Activated CD8-positive, alpha-beta memory T cell treated with anti-CD3 and anti-CD28 coated beads, Interleukin-2, amount 50 U/mL, for 48 hours (primary cell): ENCODE measurements at places on chromosomes 3 and 15.

DNA sequence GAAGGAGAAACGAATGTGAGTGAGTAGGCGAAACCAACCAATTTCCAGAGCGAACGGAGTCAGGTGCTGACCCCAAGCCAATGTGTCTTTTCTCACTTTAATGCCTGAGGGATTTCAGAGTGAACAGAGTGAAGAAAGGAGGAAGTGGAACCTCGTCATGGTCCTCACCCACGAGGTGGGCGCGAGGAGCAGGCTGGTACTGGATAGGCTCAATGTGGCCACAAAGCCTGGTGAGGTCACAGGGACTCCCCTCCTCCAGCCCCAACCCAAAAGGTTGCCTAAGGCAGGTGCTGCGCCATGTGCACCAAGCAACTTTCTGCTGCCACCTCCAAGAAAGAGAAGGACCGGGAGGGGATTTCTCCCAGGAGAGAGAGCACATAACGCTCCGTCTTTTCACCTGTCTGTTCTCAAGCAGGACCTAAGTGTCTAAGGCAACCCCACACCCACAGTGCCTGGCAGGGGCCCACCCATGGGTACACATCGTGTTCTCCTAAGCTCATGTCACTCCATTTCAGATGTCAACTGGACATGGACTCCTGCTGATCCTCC, 3.8 kb downstream of the NRROS start:
- no peak for DNase-seq

GRCh38 chr3:4409415-4409814, 57.7 kb downstream of the SUMF1 start:
- DNase-seq: no peak

- peak; percentile 64 for DNase-seq
Measured at GRCh38 chr15:58957101-58957973, 23.9 kb upstream of the SLTM start.

GRCh38 chr3:141454906-141455602, 31.8 kb upstream of the RASA2 start:
- DNase-seq: no peak

GRCh38 chr3:128999102-128999501, 2.0 kb upstream of the EFCC1 start:
- no peak for DNase-seq

GRCh38 chr3:29486096-29486495, 205.2 kb downstream of the RBMS3 start:
- DNase-seq: no peak

DNA sequence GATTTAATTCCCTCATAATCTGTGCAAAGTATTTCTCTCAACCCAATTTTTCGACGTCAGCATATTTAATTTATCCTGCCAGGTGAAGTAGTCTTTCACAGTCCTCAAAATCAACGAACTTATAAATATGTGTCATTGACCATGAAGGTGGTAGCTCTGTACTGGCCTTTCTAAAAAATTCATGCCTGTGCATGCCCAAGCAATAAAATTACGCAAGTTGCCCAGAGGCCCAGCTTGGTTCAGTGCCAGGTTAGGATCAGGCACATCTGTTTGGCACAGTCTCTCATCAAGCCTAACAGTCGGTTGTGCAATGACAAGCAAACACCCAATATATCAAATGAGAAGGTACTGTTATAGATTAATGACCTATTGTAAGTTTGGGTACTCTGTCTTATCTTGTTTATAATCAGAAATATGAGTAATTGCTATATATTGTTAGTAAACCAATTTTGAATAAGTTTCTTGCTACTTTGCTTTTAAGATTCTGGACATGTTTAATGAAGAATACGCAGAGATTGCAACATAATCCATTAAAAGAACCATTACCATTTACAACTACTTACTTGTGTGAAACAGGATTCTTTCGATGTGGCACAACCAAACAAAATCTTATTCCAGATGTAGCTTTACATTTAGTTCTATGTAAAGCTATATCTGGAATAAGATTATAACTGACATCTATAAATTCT, 159.0 kb upstream of the IL12A start:
- no peak for DNase-seq

DNA sequence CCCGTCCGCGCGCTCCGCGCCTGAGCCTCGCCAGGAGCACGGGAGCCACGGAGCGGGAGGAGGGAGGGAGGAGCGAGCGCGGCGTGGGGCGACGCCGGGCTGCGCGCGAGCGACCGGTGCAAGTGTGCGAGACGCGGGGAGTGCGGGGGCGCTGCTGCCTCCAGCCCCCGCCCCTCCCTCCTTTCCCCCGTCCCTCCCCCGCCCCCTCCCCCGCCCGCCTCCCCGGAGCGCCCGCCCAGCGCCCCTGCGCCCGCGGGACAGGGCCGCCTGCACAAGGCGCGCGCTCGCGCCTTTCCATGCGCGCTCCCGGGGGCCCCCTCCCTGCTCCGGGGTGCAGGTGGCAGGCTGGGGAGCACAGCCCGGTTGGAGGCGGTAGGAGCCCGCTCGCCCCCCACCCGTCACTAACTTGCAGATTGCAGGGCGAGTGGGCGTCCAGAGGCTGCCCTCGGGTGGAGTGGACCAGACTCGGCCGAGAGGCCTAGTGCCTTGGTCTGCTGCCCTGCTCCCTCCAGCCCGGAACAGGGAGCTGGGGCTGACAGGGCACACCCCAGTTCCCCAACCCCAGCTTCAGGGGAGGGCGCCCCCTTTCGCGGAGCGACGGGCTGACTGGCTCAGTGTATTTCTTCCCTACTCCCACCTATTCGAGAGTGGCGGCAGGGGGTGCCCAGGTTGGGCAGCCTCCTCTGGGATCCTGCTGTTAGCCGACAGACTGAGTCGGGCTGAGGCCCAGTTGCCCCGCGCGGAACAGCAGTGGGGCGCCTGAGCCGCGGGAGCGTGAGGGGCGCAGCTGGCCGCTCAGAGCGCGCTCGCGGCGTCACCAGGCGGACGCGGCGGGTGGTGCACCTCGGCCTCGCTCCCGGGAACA, at the start of gene WNT7A:
WNT7A (minus strand) TSS at position 126 of the 865 bp plus-strand sequence. CDS start 255 bp downstream, outside the sequence.
- DNase-seq: peak; percentile 83

DNA sequence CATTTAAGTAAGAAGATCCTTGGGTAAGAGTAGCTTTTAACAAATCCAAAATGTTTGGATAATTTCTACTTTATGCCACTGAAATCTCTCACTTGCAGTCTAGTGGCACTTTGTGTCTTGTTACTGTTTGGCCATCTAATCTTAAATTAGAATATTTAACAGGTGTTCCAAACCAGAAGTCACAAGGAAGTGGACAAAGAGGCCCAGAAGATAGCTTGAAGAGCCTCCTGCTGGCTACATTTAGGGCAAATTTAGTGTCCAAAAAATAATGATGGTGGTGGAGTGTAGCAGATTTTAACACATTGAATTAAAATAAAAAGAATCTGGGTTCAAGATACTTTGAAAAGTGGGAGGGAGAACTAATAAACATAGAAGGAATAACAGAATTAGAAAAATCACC, 172.2 kb downstream of the GHSR start:
- no peak for DNase-seq

GRCh38 chr3:189721873-189722665, 90.9 kb downstream of the TP63 start:
- no peak for DNase-seq

DNA sequence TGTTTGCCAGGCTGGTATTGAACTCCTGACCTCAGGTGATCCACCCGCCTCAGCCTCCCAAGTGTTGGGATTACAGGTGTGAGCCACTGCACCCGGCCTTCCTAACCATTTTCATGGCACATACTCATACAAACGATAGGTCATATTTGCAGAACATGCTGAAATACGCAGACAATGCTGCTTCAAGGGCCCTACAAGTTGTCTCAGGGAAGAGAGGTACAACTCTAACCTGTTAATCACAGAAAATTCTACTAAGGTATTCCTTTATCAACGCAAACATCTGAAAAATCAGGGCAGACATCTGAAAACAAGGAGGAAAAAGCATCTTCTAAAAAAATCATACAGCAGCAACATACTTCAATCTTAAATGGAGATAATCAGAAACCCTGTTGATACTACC, 39.9 kb downstream of the RAF1 start:
- DNase-seq: no peak

DNA sequence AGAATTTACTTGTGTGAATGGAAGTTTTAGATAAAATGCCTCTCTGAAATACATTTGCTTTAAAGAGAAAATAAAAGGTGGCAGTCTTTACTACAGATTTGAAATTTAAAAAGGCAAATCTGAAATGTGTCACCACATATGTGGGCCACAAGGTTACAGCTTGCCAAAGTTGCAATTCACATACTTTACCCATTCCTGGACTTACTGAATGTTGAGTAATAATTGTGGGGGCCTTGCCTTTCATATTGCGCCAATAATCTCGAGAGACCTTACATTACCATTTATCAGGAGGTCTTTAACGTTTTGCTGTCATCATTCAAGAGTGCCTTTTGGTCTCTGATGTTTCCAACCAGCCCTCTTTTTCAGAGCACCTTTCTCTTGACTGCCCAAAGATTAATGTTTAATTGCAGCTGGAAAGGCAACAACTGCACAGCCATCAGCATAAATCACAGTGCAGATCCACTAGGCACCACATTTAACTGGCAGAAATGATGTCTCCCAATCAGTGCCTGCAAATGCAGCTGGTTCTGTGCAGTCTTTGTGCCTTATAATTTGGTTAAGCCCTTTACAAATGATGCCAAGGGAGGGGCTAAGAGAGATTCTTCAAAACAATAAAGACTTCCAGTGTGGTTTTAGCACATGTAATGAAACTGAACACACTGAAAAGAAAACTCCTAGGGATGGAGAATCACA, 206.8 kb downstream of the MAGI1 start:
- DNase-seq: no peak

GRCh38 chr3:131608741-131609140, 106.0 kb upstream of the MRPL3 start:
- no peak for DNase-seq

- DNase-seq: no peak
Measured at GRCh38 chr15:55858661-55859060, 115.7 kb upstream of the PRTG start.

GRCh38 chr3:139301183-139301582, 42.6 kb upstream of the MRPS22 start:
- no peak for DNase-seq

DNA sequence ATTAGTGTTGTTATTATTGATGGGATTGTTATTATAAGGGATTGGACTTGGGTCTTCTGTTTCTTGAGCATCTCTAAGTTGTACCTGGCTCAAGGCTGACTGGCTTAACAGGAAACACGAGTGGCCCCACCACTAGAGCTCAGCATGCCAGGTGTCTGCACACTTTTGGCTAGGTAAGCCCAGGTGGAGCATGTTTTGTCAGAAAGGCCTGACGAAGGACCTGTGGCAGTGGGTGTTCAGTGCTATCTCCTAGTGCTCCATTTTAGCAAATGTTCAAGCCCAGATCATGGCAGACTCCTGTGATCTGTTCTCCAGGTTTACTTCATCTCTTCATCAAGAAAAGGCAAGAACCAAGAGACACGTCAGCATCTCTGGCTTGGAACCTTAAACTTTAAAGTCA, 3.4 kb downstream of the MAP2K5 start:
- DNase-seq: no peak
